ENCODE measurements at places on chromosomes 11 and 22.

DNA sequence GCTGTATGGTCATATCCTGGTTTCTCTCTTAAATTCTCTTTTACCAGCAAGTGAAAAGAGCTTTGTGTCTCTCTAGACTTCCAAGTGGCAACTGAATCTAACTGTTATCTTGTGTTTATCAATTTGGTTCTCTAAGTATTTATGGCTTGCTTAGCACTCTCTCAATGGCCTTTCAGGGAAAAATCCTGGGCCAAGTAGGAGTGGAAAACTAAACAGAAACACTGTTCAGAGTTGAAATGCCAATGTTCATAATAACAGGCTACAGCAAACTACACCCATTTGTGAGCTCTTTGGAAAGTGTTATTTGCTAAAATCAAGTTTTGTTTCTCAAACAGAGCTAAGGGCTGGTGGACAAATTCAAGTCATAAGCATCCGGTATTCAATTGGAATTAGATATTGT is 10.1 kb downstream of the MMP12 start:
- DNase-seq, result no peak

GRCh38 chr22:36079041-36079440 is 50.4 kb upstream of the RBFOX2 start:
- DNase-seq, result no peak

GRCh38 chr22:39252461-39253434 is 8.0 kb upstream of the PDGFB start:
- DNase-seq, result no peak

DNA sequence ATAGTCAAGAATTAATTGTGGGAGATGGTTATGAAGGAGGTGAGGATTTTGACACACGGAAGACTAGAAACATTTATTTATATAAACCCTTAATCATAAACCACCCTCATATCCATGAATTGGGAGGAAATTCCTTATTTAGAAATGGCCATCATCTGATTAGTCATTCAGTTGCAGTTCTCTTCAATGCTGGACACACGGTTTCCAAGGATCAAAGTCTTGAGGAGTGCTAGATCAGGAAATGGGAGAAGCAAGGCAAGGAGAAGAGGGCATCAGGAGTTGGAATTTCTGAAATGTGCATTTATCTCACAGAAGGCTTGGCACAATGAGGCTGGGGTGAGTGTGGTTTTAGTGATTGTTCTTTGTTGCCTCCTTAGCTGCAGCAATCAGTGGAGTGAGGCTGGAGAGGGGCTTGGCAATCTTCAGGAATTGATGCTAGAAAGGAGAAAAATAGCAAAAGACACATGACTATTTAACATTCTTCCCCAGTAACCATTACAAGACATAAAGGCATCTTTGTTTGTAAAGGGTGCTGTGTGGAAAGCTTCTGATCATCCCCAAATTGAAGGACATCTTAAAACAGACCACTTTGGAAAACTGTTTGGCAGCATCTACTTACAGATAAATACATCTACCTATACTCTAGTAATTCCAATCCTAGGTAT is 21.6 kb upstream of the GDPD4 start:
- DNase-seq, result no peak

DNA sequence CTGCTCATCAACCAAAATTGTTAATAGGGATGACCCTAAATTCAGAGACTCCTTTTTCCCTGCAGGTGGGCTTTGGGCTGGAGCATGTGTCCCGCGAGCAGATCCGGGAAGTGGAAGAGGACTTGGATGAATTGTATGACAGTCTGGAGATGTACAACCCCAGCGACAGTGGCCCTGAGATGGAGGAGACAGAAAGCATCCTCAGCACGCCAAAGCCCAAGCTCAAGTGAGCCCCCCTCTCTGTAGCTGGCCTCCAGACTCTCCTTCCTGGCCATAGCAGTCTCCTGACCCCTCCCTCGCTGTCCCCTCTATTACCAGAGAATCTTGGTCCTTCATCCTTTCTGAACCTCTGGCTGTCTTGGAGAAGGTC is 47.9 kb upstream of the RAB1B start:
- DNase-seq, result no peak

DNA sequence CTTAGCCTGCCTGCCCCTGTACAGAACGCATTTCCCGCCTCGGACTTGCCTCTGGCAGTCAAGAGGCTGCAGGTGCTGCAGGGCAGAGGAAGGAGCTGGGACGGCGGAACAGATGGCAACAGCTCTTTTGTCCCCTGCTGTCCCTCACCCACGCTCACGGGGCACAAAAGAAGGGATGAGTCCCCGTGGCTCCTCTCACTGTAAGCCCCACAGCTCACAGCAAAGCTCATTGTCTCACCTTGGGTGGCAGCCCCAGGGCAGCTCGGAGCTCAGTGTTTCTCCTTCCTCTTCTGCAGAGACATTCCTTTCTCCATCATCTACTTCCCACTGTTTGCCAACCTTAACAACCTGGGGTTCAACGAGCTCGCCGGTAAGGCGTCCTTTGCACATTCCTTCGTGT is 24.3 kb downstream of the SLC25A18 start:
- DNase-seq, result no peak

DNA sequence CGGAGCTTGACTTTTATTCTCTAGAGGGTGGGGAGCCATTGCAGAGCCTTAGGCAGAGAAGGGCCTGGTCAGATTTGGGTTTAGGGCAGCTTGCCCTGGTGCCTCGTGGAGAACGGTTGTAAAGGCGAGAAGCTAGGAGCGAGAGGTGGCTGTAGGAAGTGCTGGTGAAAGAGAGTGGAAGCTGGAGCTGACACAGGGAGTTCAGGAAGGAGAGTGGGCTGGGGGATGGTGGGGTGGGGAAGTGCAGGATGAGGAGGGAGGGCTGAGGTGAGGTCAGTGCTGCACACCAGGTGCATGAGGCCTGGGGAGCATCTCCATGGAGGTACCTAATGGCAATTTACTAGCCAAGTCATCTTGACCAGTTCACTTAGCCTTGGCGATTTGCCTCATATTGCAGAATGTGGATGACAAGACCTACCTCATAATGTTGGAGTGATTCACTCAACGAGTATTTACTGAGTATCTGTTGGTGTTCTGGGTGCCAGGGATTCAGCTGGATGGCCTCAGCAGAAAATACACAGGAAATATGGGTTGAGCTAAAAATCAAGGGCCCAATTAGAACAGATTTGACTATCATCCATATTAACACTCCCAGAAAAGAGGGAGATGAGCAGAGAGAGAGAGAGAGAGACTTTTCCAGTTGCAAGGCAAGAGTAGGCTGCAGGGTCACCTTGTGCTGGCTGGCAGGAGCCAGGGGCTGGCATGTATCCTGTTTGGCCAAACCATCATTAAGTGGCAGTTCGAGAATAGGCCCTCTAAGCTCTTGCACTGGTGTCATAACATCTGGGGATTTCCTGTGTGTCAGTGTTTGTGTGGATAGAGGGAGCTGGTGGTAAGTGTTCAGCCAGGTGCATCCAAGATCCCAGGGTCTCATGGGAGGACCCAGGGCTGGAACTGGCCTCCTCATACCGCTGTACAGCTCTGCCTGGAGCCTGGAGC is 44.4 kb upstream of the CLDN5 start:
- no peak for DNase-seq

DNA sequence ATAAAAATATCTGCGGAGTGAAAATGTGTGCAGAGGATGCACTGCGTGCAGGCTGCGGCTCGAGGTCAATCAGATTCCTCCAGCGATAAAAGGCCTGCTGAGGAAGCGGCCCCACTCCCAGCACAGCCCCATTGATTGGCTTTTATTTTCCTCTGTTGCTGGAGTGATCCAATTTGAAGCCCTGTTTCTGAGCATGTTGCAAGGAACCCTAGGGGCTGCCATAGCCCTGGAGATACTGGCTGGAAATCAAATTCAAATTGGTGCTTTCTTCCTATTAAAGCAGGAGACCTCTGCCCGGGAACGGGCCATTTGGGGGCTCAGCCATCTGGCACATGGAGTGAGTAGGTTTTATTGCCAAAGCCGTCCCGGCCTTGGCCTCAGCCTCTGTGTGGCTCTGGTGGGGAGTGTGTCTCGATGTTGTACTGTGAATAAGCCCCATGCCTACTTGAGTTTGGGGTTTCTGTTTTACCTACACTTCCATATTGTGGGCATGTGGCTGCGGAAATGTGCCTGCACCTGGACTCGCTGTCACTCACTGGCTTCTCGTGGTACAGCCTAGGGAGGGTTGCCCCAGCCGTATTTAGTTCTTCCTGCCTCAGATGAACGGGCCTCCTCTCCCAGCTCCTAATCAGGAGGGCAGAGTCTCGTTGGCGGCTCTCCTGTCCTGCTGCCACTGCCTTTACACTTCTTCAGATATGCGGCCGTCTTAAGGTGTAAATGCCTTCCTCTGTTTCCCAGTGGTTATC is 25.6 kb downstream of the PARVB start:
- no peak for DNase-seq

GRCh38 chr11:96195671-96196070 is 147.3 kb downstream of the MAML2 start:
- no peak for DNase-seq

- no peak for DNase-seq
Measured at GRCh38 chr11:79541466-79541865, 100.6 kb upstream of the TENM4 start.

GRCh38 chr11:20623252-20623651 is 23.8 kb downstream of the SLC6A5 start:
- no peak for DNase-seq
